ENCODE measurements at places on chromosomes 3 and 15. TPM values are rescaled to one million over a fixed set of nuclear protein-coding genes. Genes with fewer than 3 reads are reported as not detected.

Gene GPR62
- 0.46 TPM for total RNA-seq

Gene CNTN6
- total RNA-seq = 35.1 TPM

Gene DNAJB11
- 40.8 TPM for total RNA-seq

Gene PDZRN3
- total RNA-seq = 35.5 TPM

Gene THOC7
- 43.4 TPM for total RNA-seq

Gene RHCG
- 1.8 TPM for total RNA-seq

Gene COL6A5
- total RNA-seq = 0.69 TPM

Gene DPPA2
- not detected for total RNA-seq

Gene STARD9
- 7.2 TPM for total RNA-seq

Gene POC1A
- 5.1 TPM for total RNA-seq

All from diencephalon (tissue), 1 donor.